Left renal pelvis (tissue), 4 donors: ENCODE measurements at places on chromosomes 3 and 15. TPM values are rescaled to one million over a fixed set of nuclear protein-coding genes. Genes with fewer than 3 reads are reported as not detected.

DNA sequence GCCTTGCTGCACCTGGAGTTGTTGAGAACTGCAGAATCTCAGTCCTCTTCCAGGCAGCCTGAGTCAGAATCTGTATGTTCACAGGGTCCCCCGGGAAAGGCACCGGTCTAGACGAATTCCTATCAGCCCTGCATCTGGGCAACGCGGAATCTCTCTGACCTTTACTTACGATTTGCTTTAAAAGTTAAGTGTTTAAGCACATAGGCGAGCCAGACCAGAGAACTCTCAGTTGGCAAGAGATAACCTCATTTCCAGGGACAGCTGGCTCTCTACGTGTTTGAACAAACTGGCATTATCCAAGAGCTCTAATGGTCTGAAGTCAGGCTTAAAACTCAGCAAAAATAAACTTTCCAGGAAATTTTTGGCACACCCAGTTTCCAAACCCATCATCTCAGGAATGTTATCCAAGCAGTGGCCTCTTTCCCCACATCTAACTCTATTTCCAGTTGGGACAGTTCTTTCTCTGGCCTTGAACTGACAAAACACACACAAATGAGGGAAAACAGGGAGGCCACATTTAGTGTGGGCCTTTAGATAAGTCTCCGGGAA, 53.4 kb downstream of the HES1 start:
- no peak for DNase-seq

- no peak for DNase-seq
Measured at GRCh38 chr3:134807189-134807588, 12.1 kb downstream of the EPHB1 start.

DNA sequence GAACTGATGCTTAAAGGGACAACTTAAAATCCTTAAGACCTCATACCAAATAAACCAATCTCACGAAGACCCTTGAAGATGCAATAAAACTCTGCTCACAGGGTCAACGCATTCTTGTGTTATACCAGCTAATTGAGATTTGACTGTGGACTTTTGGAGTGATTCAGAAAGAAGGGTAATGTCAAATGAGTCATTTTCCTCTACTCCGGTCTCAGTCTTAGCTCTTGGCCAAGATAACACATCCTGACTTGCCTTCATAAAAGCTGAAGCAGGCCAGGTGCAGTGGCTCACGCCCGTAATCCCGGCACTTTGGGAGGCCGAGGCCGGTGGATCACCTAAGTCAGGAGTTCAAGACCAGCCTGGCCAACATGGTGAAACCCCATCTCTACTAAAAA, 3.8 kb downstream of the PKM start:
- DNase-seq, result no peak

DNA sequence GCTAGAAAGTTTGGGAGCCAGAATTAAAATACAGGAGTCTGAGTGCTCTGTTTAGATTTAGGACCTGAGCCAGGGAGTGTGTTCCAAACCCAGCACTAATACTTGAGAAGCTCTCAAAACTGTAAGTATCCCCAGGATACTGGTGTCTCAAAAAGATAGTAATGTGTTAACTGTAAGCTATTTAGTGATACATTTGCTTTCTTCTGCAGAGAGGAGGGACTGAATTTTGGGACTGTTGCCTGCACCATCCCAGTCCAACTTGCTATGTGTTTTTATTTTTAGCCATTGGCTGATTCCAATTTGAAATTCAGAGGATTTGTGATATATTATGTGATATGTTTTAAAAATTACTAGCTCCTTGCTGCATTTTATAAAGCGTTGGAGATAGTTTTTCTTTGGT, 31.5 kb downstream of the UBE2E1 start:
- no peak for DNase-seq

GRCh38 chr3:66738625-66739365, 238.0 kb upstream of the LRIG1 start:
- no peak for DNase-seq

- DNase-seq, result no peak
Measured at GRCh38 chr3:72142028-72142427, 357.1 kb upstream of the PROK2 start.

The RGMA gene
- polyA plus RNA-seq, result 7.2 TPM

The SLC25A26 gene
- polyA plus RNA-seq, result 26.9 TPM

DNA sequence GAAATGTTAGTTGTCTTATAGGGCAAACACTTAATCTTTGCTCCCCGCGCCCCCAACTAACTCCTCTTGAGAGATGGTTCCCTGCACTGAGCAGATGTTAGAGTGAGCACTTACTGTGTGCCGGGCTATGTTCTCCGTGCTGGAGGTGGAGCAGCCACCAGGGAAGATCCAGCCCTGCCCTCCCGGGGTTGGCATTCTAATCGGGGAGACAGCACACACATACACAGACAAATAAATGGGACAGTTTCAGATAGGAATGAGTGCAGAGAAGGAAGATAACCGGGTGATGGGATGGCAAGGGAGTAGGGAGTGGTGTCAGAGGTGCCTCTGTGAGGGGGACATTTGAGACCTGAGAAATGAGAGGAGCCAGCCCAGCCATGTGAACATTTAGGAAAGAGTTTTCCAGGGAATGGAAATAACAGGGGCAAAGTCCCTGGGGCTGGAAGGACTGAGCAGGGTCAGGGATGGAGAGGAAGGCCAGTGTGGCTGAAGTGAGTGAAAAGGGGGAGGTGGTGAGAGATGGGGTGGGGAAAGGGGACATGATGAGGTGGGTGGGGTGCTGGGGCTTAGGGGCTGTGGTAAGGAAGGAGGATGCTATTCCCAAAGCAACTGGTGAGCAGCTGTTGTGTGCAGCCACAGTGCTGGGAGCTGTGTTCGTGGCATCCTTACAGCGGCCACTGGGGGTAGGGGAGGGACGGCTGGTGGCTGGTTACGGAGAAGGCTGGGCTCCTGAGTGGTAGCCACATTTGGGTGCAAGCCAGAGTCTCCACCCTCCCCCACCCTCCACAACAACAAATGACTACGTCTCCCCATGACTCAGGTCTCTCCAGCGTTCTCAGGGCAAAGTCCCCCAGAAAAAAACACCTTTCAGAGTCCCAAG, 15.4 kb upstream of the FGD5 start:
- no peak for DNase-seq

- no peak for DNase-seq
Measured at GRCh38 chr3:184584464-184584891, 22.9 kb downstream of the EPHB3 start.

The COX17 gene
- polyA plus RNA-seq, result 38.2 TPM

The MME gene
- 433 TPM for polyA plus RNA-seq

The IL17RB gene
- polyA plus RNA-seq, result 14.5 TPM

- no peak for DNase-seq
Measured at GRCh38 chr3:182083112-182083511, 371.4 kb downstream of the SOX2 start.

- DNase-seq, result no peak
Measured at GRCh38 chr3:50201573-50202315, 3.3 kb upstream of the SLC38A3 start.

The CTXN2 gene
- not detected for polyA plus RNA-seq

GRCh38 chr3:50807266-50807665, 132.5 kb downstream of the DOCK3 start:
- no peak for DNase-seq

GRCh38 chr15:78415284-78415683, 22.7 kb upstream of the IREB2 start:
- no peak for DNase-seq

The FLNB gene
- polyA plus RNA-seq, result 239 TPM

GRCh38 chr15:62455441-62455921, 290.4 kb upstream of the C2CD4B start:
- DNase-seq, result no peak

- DNase-seq, result no peak
Measured at GRCh38 chr3:112498914-112499711, at the start of gene BTLA. Gene BTLA (minus strand): TSS chr3:112499472. CDS start chr3:112499358, 114 bp downstream.

The ALDH1L1 gene
- 48.3 TPM for polyA plus RNA-seq

The CFAP92 gene
- 1.7 TPM for polyA plus RNA-seq

- no peak for DNase-seq
Measured at GRCh38 chr15:67164401-67164791, 90.1 kb downstream of the AAGAB start.

DNA sequence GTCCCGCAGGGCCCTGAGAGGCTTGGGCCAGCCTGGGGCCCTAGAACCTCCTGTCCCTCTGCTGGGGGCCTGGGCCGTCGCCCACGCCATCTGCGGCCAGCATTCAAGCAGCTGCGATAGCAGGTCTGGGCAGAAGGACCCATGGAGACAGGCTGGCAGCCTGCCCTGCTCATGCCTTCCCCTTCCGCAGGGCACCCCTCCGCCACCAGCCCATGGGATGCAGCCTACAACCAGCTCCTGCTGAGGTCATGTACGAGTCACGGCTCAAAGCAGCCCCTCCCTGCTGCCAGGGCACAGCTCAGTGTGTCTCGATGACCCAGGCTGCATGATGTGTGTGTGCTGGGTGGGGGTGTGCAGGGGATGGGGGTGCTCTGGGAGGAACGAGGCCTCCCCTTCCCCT, 27.8 kb downstream of the DUSP7 start:
- no peak for DNase-seq

GRCh38 chr15:55873024-55873720, 120.2 kb downstream of the NEDD4 start:
- DNase-seq, result no peak

- no peak for DNase-seq
Measured at GRCh38 chr3:126360714-126361060, 3.5 kb upstream of the KLF15 start.

DNA sequence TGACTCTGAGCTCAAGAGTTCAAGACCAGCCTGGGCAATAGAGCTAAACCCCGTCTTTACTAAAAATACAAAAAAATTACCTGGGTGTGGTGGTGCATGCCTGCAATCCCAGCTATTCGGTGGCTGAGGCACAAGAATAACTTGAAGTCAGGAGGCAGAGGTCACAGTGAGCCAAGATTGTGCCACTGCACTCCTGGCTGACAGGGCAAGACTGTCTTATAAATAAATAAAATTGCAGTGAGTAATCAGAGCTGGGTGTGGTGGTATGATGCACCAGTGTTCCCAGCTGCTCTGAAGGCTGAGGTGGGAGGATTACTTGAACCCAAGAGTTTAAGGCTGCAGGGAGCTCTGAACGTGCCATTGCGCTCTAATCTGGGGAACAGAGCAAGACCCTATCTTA, 55.9 kb upstream of the GCNT3 start:
- DNase-seq, result no peak

The CCK gene
- 0.37 TPM for polyA plus RNA-seq

- DNase-seq, result no peak
Measured at GRCh38 chr3:57796261-57796660, 40.2 kb downstream of the SLMAP start.

GRCh38 chr3:178749471-178749870, 213.2 kb downstream of the KCNMB2 start:
- no peak for DNase-seq

The PRR20G gene
- polyA plus RNA-seq, result not detected

- DNase-seq, result no peak
Measured at GRCh38 chr15:90809536-90809935, 58.9 kb upstream of the FURIN start.
